Anterior cingulate cortex (tissue), 58 donors: ENCODE measurements at places on chromosomes 16 and 17.

- no peak for DNase-seq
These were observed 101.6 kb downstream of the RAB11FIP4 start for GRCh38 chr17:31492880-31493655.

GRCh38 chr17:48854774-48855476 lies 24.1 kb downstream of the CALCOCO2 start:
- DNase-seq = no peak

DNA sequence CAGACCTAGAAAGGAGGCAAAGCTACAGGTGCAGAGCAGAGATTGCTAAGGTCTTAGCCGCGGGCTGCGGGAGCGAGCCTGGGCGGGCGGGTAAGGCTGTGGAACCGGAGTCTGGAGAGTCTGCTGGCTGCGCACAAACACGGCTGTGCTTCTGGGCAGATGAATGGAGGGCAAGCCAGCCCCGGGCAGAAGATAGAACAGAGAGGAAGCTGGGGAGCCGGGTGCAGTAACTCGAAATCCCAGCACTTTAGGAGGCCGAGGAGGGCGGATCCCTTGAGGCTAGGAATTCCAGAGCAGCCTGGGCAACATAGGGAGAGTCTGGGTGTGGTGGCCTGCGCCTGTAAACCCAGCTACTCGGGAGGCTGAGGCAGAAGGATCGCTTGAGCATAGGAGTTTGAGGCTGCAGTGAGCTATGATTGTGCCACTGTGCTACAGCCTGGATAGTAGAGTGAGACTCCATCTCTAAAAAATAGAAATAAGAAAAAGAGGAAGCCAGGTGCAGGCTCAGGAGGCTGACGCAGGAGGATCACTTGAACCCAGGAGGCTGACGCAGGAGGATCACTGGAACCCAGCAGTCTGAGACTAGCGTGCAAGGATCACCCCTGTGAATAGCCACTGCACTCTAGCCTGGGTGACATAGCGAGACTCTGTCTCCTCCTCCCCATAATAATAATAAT lies 56.3 kb downstream of the PITPNC1 start:
- no peak for DNase-seq

GRCh38 chr16:65908568-65908967 lies 457.9 kb upstream of the CDH5 start:
- DNase-seq = peak; percentile 12

GRCh38 chr16:51834133-51834532 lies 683.1 kb upstream of the SALL1 start:
- DNase-seq = no peak

- DNase-seq = peak; percentile 86
These were observed 4.3 kb downstream of the VAMP2 start for GRCh38 chr17:8158267-8159031.

GRCh38 chr17:78896091-78896833 lies 6.7 kb downstream of the CEP295NL start:
- peak; percentile 86 for DNase-seq

GRCh38 chr16:57589374-57589773 lies 39.1 kb upstream of the ADGRG1 start:
- DNase-seq = no peak

- no peak for DNase-seq
These were observed 755 bp downstream of the PIEZO1 start for GRCh38 chr16:88784074-88784855.

- DNase-seq = no peak
These were observed 471.1 kb downstream of the WWOX start for GRCh38 chr16:78570399-78571141.

- DNase-seq = no peak
These were observed 32.0 kb downstream of the CDH13 start for GRCh38 chr16:82658796-82659195.

DNA sequence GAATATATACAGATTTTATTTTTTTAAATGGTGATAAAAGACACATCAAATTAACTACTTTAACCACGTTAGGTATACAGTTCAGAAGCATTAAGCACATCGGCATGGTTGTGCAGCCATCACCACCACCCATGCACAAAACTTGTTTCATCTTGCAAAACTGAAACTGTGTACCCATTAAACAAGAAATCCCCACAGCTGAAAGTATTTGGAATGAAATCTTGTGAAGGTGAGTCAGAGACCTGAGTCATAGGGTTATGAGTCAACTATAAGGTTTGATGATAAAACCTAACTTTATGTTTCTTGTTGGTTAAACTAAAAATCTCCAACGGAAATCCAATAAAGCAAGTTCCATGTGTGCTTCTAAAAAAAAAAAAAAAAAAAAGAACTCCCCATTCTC lies 561.6 kb upstream of the PSMD7 start:
- no peak for DNase-seq

DNA sequence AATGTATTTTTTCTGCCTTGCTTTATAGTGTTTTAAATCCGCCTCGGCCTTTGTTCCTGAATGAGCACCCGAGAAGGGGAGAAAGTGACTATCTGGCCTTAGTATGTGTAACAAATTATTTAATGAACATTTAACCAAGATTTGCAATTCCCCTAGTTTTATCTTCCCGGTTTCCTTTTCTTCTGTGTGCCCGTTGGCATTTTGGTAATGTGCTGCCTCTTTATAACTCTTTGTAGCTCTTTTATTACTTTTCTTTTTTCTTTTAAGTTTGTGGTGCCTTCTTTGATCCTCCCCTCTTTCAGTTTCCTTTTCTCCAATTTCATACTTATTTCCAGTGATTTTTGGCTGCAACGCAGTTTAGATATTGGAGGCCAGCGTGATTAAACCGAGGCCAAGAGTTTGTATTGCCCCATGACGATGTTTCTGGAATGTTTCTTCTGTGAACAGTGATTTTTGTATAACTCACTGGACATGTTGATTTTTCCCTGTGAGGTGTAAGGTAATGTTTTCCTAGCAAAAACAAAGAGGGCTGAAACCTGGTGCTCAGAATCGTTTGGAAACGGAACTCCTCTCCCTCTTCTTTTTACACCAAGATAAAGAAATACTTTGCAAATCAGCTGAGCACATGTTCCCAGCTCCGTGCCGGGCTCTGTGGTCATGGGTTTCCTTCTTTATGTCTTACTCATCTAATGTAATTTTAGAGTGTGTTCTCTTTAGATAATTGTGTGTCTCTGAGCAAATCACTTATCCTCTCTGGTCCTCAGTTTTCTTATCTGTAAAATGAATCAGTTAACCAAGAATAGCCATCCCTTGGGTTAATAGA lies 344.3 kb downstream of the WWOX start:
- no peak for DNase-seq

DNA sequence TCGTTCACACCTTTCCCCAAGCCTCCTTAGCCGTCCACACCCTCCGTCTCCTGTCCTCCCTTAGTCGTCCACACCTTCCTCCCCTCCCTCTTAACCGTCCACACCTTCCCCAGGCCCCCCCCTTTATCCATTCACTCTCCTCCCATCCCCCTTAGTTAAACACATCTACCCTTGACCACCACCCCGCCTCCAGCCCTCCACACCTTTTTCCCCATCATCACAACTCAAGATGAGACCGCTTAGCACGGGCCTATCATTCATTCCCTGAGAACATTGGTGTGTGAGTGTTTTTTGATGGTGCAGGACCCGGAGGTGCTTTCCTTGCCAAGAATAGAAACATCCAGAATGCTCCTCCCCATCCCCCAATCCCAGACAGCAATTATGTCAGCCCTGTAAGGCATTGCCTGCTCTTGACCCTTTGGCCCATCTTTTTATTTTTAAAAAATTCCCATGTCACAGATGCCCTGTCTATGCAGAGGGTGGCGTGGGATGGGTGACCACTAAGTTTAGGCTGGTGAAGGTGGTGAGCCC lies 1.4 kb downstream of the TENT4B start:
- DNase-seq = peak; percentile 4

GRCh38 chr17:78110363-78111015 lies 18.1 kb downstream of the TMC6 start:
- no peak for DNase-seq

DNA sequence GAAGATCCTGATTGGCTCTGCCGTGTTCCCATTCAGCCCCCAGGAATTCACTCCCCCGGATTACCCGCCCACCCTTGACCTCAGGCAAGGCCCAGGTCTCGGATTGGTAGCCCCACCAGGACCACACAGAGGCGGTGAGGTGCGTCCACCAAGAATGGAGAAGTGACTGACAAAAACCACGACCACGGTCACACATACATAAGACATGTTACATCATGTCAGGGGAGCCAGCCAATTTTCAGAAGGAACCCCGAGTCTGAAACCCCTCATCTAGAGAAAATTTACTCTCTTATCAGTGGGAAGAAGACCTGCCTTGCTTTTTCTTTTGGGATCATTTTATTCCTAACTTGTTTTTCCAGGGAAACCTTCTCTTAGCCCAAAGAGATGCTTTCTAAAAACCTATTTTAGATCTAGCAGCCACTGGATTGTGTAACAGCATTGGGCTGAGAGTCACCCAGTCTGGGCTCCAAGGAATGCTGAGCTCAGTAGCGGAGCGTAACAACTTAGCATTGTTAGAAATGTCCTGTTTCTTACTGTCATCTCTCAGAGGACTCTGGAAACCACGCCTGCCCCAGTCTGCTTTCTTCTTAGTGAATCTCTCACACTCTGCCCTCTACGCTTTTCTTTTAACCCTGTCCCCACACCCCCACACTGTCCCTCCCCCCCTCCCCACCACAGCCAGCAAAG lies 164.1 kb downstream of the CMIP start:
- no peak for DNase-seq

DNA sequence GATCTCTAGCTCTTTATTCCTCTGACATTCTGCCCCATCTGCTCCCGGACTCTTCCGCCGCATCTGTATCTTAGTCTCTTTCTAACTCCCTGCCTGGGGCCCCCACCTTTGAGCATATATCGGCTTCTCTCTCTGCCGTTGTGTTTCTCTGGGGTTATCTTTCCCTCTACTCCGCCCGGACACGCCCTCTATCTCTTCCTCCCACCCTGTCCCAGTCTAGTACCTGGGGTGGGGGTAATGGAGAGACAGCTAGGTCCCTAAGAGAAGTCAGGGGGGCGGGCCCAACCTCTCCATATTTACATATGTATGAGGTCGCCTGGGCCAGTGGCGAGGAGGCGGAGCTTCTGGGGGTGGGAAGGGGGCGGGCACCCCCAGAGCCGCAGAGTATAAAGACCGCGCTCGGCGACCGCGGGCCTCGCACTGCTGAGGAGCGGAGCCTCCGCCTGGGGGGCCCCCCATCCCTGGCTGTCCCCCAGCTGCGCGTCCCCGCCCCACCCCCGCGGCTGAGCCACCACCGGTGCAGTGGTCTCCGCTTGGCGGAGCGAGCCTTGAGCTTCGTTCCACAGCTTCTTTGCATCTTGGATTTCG lies at the start of gene ATP1B2:
Gene ATP1B2, plus strand, starts transcription at position 418 of the 588 bp plus-strand sequence. CDS start 593 bp downstream, outside the sequence.
- peak; percentile 54 for DNase-seq

DNA sequence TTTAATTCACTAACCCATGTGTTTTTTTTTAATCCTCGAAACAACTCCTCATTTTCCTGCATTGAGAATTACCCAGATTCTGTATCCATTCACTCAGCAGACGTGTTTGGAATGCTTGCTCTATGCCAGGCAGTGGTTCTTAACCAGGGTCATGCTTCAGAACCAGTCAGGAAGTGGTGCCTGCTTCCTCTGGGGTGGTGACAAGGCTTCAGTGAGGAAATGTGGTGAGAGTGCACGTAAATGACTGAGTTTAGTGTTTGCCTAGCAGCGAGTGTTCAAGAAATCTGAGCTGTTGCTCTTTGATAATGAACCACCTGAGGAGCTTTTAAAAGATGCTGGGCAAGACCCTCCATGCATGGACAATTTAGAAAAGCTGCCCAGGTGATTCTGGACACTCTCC lies 9.9 kb downstream of the ZFP90 start:
- no peak for DNase-seq

GRCh38 chr16:81446907-81447268 lies 2.3 kb downstream of the CMIP start:
- no peak for DNase-seq

- no peak for DNase-seq
These were observed 312.7 kb upstream of the KCNJ16 start for GRCh38 chr17:69762359-69762758.

- DNase-seq = no peak
These were observed 116.3 kb downstream of the USP22 start for GRCh38 chr17:20926532-20926931.

DNA sequence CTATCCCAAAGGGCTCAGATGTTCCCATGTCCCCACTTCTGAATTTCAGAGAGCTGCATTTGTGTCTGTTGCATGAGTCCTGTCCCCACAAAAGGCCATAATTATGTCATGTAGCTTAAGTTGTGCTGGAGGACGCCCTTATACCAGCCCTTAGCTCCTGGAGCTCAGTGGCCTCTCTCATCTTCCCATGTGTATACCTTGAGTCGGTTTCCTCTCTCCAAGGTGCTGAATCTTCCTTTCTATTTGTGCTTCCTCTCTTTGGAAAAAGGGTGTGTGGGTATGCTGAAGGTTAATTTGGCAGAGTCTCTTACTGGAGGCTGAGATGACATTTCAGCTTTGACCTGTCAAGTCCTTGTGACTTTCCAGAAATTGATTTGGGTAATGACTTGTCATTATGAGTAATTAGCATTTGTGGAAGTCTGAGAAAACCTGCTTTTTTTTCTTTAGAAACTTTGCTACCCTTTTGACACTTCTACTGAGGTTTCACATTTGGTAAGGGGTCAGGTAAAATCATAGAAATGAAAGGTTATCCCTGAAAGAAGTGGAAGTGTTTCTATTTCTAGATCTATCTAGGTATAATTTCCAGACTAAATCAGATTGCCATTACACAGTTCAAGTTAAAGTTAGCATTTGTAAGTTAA lies 185.4 kb downstream of the ABCC12 start:
- no peak for DNase-seq

DNA sequence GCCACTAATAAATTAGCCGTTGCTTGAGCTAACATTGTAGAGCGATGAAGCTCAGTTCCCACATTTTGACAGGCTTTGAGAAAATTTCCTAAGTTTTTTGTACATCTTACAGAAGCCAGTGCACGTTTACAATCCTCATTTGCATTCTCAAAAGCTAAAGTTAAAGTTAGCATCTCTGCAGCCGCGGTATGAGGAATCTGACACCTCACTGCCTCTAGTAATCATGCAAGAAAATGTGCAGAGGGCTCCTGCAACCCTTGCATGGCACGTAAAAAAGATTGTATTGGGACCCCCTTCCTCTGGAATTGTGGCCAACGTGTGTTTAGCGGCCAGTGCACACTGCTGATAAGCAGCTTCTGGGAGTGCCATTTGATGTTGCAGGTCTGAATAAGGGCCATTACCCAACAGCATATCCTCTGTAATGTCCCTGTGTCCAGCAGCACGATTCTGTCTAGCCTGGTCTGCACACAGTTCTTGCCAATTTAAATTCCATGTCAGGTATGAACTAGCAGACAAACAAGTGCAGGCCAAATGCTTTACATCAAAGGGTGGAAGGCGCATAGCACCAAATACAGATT lies 12.4 kb upstream of the ZNF689 start:
- DNase-seq = no peak

GRCh38 chr16:57071831-57072582 lies 20.4 kb upstream of the CPNE2 start:
- DNase-seq = no peak
